Neural crest cell (in vitro differentiated cells): ENCODE measurements at places on chromosomes 3 and 15.

- DNase-seq, result no peak
These were observed 92.6 kb downstream of the XXYLT1 start for GRCh38 chr3:195178124-195178910.

DNA sequence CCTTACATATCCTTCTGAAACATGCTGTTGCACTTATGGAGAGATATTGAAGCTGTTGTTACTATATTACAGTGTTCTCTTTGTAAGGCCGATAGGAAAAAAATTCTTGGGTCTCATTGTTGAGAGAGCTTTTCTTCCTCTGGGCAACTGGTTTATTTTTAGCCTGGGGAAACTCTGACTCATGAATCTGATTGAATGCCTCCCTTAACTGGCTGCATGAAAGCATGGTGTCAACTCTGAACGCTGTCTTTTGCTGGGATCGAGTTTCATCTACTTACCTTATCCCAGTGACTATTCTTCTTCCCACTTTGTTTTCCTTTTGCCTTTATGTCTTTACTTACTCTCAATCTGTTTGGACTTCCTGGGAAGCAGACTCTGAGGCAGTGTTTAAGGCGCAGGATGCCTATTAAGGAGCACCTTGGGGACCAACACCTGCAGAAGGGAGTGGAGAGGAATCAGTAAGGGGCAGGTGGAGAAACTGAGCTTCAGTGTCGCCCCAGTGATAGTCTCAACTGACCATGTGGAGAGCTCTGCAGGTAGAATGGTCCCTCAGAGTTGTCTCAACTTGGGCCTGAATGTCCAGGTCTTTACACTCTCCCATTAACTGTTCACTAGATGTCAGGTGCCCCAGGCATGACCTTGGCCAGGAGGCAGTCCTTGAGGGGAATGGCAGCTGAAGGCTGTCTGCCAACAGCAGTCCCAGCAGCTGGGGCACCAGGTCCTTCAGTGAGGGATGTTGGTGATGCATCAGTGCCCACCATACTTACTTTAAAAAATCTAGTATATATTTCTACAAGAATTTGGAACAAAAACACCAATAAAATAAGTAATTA lies 88.9 kb upstream of the CCNL1 start:
- no peak for DNase-seq

DNA sequence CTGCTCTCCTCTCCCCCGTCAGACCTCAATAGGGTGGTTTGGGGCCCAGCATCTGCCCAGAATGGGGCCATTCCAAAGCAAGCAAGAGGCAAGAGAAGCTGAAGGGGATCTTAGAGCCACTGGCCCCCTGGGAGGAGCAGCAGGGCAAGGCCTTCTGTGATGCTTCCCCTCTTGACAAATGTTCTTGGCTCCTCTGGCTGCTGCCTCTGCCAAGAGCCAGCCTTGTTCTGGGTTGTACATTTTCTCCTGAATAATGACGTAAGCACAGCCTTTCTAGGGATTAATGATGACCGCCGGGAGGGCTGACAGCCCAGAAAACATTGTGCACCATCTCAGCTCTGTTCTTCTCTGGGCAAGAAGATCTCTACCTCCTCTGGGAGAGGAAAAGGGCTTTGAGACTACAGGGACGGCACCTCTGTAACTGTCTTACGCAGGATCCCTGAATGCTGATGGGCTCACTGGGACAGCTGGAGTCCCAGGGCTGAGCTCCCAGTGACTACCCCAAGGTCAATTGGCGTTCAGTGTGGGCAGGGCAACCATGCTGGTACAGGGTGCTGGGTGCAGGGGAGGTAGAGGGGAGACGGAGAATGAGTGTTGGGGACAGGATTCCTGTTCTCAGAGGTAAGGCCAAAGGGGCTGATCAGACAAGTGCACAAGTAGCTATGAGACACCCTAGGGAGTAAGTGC lies 253.3 kb downstream of the FAM43A start:
- DNase-seq, result no peak

DNA sequence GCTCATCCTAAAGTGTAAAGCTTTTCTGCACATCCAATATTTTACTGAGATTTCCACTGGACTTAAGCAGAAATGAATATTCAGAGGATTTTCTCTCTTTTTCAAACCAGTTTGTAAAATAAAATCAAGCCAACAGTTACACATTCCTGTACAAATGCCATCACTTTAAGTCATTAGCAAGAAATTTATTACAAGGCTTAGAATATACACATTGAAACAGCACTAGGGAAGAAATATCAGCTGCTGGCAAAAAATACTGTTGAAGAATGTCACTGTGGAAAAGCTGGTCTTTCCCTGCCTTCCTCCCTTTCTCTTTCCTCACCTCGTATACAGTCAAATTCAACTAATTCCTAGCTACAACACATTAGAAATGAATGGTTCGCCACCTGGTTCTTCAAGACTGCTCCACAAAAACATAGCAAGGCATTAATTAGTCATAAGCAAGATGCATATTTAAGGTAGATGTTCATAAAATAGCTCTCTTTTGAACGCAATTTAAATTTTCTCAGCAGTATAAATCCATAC lies 21.3 kb downstream of the PLOD2 start:
- no peak for DNase-seq

GRCh38 chr15:68249058-68249713 lies 19.7 kb upstream of the CLN6 start:
- no peak for DNase-seq

DNA sequence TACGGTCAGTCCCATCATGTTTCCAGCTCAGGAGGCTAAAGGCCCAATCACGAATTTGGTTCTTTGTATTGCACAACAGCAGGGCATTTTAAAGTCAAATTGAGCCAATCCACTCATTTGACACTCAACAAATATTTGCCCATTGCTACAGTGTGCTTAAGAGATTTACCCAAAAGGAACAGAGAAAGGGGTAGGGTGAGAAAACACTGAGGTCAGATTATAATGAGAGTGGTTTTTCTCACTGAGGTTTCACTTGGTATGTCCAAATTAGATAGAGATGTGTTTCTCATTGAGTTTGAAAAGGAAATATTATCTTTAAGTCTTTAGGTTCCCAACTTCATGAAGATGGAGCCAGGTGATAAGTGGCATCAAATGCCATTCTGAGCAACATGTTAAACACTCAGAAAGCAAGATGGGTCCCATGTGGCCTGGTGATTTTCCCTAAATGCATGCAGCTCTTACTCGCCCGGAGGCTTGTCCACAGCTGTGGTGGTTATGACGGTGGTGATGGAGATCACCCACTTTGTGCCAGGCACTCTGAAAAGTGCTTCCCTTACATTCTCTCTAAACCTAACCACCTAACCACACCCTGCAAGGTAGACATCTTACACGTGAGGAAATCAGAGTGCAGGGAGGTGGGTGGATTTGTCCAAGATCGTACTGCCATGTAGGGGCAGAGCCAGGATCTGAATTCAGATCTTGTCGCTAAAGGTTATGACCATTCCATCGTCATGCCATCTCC lies 31.2 kb upstream of the USP3 start:
- DNase-seq, result no peak

GRCh38 chr3:186406669-186407635 lies 44.9 kb upstream of the DGKG start:
- DNase-seq, result no peak

DNA sequence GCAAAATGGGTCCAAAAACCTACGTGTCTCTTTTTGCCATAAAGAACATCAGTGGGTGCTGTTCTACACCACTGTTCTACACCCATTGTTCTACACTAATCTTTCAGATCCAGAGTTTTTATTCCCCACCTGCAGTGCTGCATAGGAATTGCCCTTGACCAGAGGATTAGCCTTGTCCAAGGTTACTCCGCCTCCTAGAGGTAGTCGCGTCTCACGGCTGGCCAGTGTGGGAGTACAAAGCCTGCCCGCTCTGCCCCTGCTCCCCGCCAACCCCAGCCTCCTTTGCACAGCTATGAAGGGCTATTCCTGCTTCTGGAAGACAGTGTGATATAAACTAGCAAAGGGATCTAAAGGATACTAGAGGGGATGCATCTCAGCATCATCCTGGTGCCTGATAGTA lies 222.1 kb upstream of the LMCD1 start:
- no peak for DNase-seq

GRCh38 chr3:106299300-106300098 lies 430.7 kb upstream of the CBLB start:
- no peak for DNase-seq

DNA sequence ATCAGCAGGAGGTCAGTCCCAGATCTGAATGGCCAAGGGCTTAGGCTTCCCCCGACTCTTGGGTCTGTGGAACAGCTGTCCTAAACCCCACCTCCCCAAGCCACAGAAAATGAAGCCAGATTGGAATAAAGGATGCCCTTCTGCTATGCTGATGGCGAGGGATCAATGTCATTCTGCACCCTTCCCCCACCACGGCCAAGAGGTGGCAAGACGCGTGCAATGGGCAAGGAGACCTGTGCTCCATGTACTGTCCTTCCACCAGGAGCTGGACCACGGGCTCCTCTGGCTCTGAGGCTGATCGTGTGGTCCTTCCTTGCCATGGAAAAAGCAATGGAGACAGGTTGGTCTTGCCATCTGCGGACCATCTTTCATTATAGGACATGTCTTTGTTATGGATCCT lies 32.6 kb upstream of the TBC1D21 start:
- DNase-seq, result no peak

GRCh38 chr3:10279384-10280176 lies 13.2 kb downstream of the GHRL start:
- DNase-seq, result no peak

DNA sequence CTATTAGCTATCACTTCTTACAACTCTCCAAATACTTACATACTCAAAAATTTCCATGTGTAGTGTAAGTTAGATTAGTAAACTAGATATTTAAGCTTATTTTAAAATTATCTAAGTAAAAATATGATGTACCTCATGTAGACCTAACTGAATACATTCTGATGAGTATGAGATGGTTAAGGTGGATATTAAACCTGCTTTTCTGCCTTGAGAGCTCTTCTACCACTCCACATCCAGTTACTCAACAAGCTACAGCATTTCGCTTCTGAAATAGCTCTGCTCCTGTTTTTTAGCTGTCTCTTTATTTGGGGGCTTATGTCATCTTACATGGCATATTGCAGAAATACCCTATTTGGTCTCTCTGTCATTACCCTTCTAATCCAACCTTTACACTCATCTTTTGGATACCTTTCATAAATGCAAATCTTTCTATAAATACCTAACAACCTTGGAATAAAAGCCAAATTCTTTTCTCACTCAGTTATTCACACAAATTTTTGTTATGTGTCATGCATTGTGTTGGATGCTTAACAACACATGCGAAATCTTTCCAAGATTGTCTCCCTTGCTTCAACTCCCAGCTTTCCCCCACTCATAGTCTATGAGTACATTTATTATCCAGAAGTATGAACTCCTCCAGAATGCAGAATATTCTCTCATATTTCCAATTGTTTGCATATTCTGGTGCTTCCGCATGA lies 92.0 kb downstream of the ALCAM start:
- DNase-seq, result no peak

DNA sequence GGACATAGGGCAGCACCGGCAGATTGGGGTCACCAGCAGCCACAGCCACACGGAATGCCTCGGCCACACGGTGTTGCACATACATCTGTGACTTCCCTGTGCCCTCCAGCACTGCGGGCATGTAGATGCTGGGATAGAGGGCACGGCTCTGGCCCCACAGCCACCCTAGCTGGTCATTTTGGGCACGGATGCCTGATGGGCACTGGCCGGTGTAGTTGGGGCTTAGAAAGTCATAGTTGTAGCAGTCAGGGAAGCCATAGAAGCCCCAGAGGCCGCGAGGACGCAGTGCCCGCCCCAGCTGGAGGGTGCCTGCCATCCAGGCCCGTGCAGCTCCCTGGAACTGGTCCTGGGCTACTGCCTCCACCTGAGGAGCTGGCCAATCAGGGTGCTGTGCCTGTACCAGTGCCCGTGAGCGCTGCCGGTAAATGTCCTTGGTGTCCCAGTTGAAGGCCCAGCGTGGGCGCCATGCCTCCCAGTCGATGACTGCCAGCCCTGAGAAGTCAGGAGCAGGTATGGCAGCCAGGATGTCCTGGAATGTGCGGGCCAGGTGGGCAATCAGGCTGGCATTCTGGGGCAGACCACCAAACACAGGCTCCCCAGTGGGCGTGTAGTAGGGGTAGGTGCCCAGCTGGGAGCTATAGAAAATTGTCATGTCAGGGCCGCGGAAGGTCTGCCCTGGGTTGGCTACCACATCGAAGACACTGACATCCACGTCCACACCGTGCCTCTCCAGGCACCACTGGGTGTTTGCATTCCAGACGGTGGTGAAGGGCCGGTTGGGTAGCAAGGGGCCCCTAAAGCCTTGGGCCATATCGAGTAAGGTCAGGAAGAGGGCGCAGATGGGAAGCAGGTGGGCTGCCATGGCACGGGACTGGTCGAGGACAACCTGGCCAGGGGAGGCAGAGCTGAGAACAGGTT lies 1.0 kb downstream of the HYAL1 start:
- DNase-seq, result no peak

DNA sequence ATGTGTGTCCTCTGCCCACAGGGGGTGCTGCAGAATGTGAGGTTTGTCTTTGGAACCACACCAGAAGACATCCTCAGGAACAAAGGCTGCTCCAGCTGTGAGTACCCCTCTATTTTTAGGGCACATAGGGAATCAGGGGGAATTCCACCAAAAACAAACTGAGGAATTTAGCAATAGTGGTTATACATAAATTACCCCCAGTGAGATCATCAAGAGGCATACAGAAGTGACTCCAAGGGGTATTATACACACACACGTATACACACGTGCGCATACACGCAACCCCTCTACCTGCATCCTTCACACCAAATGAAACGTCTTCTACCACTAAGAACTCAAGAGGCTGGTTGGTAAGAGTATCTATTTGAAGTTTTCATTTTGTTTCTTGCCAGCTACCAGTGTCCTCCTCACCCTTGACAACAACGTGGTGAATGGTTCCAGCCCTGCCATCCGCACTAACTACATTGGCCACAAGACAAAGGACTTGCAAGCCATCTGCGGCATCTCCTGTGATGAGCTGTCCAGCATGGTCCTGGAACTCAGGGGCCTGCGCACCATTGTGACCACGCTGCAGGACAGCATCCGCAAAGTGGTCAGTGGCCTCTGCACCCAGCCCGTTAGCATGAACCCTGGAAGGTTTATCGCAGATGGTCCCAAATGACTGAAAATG lies 2.9 kb downstream of the THBS1 start:
- DNase-seq, result no peak

GRCh38 chr3:179942553-179943075 lies 94.1 kb downstream of the PEX5L start:
- DNase-seq, result no peak

GRCh38 chr3:123286308-123287023 lies 84.7 kb downstream of the SEC22A start:
- peak; percentile 69 for DNase-seq

DNA sequence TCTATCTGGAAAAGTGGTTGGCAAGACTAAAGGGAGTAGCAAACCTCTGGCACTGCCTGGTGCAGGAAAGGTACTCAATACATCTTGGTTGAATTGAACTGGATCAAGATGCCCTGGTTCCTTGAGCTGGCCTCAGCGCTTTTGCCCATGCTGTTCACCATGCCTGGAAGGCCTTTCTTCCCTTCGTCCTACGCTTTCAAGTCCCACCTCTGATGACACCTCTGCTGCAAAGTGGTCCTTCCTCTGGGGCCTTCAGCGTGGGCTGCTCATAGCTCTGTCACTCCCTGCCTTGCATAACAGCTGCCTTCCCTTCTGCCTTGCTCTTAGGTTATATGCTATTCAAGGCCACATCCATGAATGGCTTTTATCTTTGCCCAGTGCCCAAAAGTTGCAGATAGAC lies 23.0 kb downstream of the ITGA11 start:
- no peak for DNase-seq

GRCh38 chr3:146268535-146269219 lies 17.8 kb upstream of the PLSCR4 start:
- DNase-seq, result no peak
